ENCODE measurements at places on chromosomes 3 and 15. TPM values are rescaled to one million over a fixed set of nuclear protein-coding genes. Genes with fewer than 3 reads are reported as not detected.

GRCh38 chr3:169389925-169390253 lies 273.6 kb downstream of the MECOM start:
- no peak for DNase-seq
- H3K27me3 ChIP-seq, result no peaks in the 10 kb centered on the region
- no peaks in the 10 kb centered on the region for H3K36me3 ChIP-seq
- peaks cover 18% of the 10 kb centered on the region for H3K4me1 ChIP-seq
- peak overlapping the region; percentile 76 for H3K27ac ChIP-seq

- H3K27me3 ChIP-seq, result no peaks in the 10 kb centered on the region
- peaks cover 2% of the 10 kb centered on the region for H3K36me3 ChIP-seq
- DNase-seq, result no peak
- peaks cover 23% of the 10 kb centered on the region for H3K4me1 ChIP-seq
- H3K4me3 ChIP-seq, result peak overlapping the region; percentile 79
- H3K27ac ChIP-seq, result peak overlapping the region; percentile 92
Measured at GRCh38 chr15:64842986-64843561, 1.4 kb downstream of the PLEKHO2 start.

GRCh38 chr3:160840590-160840989 lies 84.6 kb downstream of the PPM1L start:
- no peak for DNase-seq
- H3K4me3 ChIP-seq, result no peak overlapping the region
- no peaks in the 10 kb centered on the region for H3K36me3 ChIP-seq
- no peak overlapping the region for H3K27ac ChIP-seq
- H3K4me1 ChIP-seq, result peaks cover 4% of the 10 kb centered on the region

DNA sequence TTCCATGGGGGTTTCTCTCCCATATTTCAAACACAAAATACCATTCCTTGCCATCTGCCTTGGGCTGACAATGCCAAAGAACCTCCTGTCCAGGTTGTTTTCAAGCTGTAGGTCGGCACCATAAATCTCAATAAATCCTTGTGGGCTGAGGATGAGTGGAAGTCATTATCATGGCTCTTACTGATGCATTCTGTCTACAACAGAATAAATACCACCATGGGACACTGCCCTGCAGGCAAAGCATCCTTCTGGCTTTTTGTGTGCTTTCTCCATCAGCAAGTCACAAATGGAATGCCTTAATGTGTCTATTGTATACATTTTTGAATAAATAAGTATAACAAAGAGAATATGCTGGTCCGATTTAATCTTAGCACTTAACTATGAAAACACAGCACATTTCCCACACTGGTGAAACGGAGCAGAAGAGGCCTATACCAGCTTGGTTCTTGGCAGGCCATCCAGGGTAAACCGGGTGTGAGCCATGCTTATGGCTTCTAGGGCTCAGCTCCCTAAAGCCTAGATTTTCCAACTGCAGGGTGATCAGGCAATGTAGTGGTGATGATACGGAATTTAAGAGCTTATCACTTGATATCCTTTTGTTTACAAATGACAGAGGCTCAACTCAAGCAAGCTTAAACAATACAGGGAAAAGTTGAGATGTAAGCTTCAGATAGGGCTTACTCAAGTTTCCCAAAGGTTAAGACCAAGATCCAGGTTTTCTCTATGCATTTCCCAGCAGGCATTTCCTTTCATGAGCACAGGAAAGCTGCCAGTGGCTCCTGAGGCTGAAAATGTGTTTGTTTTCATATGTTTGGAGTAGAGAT lies 133.2 kb upstream of the LRTM1 start:
- H3K27me3 ChIP-seq, result no peaks in the 10 kb centered on the region
- no peak for DNase-seq
- no peak overlapping the region for H3K27ac ChIP-seq
- no peaks in the 10 kb centered on the region for H3K36me3 ChIP-seq
- H3K4me3 ChIP-seq, result no peak overlapping the region
- no peaks in the 10 kb centered on the region for H3K4me1 ChIP-seq

- no peak for DNase-seq
- no peaks in the 10 kb centered on the region for H3K4me1 ChIP-seq
- H3K36me3 ChIP-seq, result no peaks in the 10 kb centered on the region
- no peaks in the 10 kb centered on the region for H3K27me3 ChIP-seq
- H3K27ac ChIP-seq, result peak overlapping the region; percentile 78
Measured at GRCh38 chr3:49421890-49422378, 339 bp downstream of the AMT start.

- H3K4me1 ChIP-seq, result no peaks in the 10 kb centered on the region
- no peaks in the 10 kb centered on the region for H3K27me3 ChIP-seq
- no peak overlapping the region for H3K27ac ChIP-seq
- H3K36me3 ChIP-seq, result no peaks in the 10 kb centered on the region
- H3K4me3 ChIP-seq, result no peak overlapping the region
Measured at GRCh38 chr3:152097770-152098169, 171.0 kb upstream of the MBNL1 start.

- H3K27ac ChIP-seq, result no peak overlapping the region
- H3K27me3 ChIP-seq, result no peaks in the 10 kb centered on the region
- no peak for DNase-seq
- H3K36me3 ChIP-seq, result no peaks in the 10 kb centered on the region
- H3K4me3 ChIP-seq, result no peak overlapping the region
- H3K4me1 ChIP-seq, result no peaks in the 10 kb centered on the region
Measured at GRCh38 chr15:91126080-91126479, 26.0 kb downstream of the SV2B start.

Gene ACSBG1
- total RNA-seq, result 0.13 TPM

Gene FBXO40
- not detected for total RNA-seq

Gene WDR76
- 4.8 TPM for total RNA-seq

Gene FANCD2OS
- not detected for total RNA-seq

Gene HRG
- total RNA-seq, result 0.35 TPM

Gene MAP6D1
- total RNA-seq, result 1.5 TPM
